ENCODE measurements at places on chromosomes 7 and 10. TPM values are rescaled to one million over a fixed set of nuclear protein-coding genes. Genes with fewer than 3 reads are reported as not detected.
A peak's percentile ranks its signal among the peaks of the same experiment; 100 is the strongest.

DNA sequence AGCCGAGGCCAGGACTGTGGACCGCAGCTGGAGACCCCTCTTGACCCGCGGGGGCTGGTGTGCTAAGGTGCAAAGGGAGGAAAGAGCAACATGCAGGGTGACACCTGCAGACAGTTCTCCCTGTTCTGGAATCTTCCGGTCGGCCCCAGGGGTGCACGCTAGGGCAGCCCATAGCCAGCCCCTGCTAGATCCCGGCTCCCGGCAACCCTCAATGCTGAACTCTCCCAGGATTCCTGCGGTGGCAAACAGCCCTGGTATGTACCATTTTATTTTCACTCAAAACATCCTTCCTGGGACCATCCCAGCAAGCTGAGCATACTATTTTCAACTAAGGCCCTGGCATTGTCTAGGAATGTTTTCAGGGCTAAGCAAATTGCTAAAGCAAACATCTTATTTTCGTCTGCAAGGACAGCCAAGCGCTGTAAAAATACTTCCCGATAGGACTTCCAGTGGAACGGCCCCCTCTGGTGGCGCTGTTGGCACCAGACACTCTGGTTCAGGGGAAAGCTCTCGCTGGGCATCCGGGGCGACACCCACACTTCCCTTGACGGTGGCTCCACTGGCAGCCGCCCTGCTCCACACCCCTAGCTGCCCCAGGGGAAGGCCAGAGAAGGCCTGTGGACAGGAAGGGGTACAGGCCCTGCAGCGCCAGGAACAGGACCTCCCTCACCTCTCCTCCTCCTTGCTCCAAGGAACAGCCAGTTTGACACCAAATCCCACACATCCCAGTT is 99.4 kb downstream of the CTBP2 start:
- H3K27ac ChIP-seq, result peak overlapping the region; percentile 99
- H3K4me1 ChIP-seq, result peaks cover 76% of the 10 kb centered on the region
- H3K4me3 ChIP-seq, result peak overlapping the region; percentile 60
- no peaks in the 10 kb centered on the region for H3K36me3 ChIP-seq

GRCh38 chr10:61994405-61995219 is 93.1 kb downstream of the ARID5B start:
- no peaks in the 10 kb centered on the region for H3K27me3 ChIP-seq
- H3K4me3 ChIP-seq, result peak overlapping the region; percentile 62

- no peak overlapping the region for H3K27ac ChIP-seq
- no peak for DNase-seq
- no peaks in the 10 kb centered on the region for H3K27me3 ChIP-seq
- H3K4me1 ChIP-seq, result no peaks in the 10 kb centered on the region
- H3K4me3 ChIP-seq, result no peak overlapping the region
- no peaks in the 10 kb centered on the region for H3K36me3 ChIP-seq
Measured at GRCh38 chr10:80437227-80437626, 16.9 kb upstream of the TSPAN14 start.

TEX47 gene
- not detected for total RNA-seq

GNAT3 gene
- total RNA-seq, result not detected

DNA sequence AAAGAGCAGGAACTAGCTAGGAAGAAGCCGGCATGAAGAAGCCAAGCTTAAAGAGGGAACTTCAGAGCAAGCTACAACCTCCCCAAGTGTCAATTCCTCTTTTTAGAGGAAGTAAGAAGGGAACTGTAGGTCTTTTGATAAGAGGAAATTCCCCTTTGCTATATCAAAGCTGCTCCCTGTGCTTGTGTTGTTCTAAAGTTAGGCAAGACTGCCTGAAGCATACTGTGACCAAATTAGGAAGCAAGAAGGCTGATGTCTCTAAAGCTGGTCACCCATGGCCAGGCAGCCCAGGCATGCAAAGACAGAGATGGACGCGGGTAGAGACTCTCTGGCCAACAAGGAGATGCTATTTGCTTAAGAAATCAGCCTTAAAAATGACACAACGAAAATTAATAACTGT is 87.9 kb downstream of the RNF216 start:
- H3K27ac ChIP-seq, result peak overlapping the region; percentile 96
- H3K27me3 ChIP-seq, result no peaks in the 10 kb centered on the region

DNA sequence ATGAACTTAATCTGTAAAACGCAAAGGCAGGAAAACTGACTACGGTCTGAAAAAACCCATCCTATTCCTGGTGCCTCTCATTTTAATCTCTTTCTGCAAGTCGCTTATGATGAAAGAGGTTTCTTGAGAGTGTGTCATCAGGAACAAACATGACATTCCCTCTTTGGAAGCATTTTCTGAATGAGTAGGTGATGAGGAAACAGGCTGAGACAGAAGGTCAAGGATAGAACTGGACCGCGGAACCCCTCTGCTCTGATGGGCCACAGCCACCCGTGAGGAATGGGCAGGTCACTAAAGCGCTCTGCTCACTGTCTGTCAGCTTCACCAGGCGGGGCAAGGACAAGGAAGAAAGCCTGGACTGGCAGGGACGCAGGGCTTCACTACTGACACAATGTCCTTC is 28.6 kb downstream of the BEND7 start:
- H3K4me3 ChIP-seq, result no peak overlapping the region
- no peak overlapping the region for H3K27ac ChIP-seq
- DNase-seq, result no peak
- no peaks in the 10 kb centered on the region for H3K36me3 ChIP-seq

CPA5 gene
- total RNA-seq, result not detected

GRCh38 chr7:105589356-105590077 is 8.2 kb upstream of the EFCAB10 start:
- H3K36me3 ChIP-seq, result no peaks in the 10 kb centered on the region
- H3K27me3 ChIP-seq, result no peaks in the 10 kb centered on the region
- DNase-seq, result no peak
- H3K4me3 ChIP-seq, result no peak overlapping the region
- no peak overlapping the region for H3K27ac ChIP-seq
- no peaks in the 10 kb centered on the region for H3K4me1 ChIP-seq

- no peak overlapping the region for H3K27ac ChIP-seq
- no peak for DNase-seq
- H3K27me3 ChIP-seq, result no peaks in the 10 kb centered on the region
- no peaks in the 10 kb centered on the region for H3K36me3 ChIP-seq
- no peaks in the 10 kb centered on the region for H3K4me1 ChIP-seq
Measured at GRCh38 chr7:69373171-69374043, 224.9 kb upstream of the AUTS2 start.

ERVW-1 gene
- total RNA-seq, result not detected

GPR26 gene
- not detected for total RNA-seq

FAM241B gene
- total RNA-seq, result 2.4 TPM

DNA sequence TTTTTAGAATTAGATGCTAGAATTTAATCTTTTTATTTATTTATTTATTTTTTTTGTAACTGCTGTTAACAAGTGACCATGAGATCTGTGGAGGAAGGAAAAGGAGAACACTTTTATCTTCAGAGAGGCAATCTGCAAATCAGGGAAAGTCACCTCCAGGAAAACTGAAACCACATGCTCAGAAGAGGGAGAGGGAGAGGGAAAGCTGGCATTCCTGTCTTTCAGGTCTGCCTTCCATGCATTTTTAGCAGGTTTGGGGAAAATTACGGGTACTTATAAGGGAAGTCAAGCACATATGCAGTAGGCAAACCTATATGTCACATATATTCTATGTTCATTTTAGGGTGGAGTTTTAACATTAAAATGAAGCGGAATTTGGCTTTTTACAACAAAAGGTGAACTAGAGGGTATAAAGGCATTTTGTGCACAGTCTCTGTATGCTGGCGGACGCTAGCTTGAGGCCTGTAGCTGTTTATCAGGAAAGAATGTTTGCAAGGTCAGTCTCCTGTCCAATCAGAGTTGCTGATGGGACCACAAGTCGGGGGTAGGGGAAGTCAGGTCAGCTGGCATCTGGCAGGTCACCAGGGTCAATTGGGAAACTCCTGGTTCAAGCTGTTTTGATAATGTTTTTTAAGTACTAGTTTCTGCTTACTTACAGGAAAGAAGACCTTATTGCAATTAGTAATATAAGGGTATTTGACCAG is 333.5 kb downstream of the GPR158 start:
- no peaks in the 10 kb centered on the region for H3K27me3 ChIP-seq
- H3K27ac ChIP-seq, result no peak overlapping the region
- no peak for DNase-seq
- H3K36me3 ChIP-seq, result no peaks in the 10 kb centered on the region

DNA sequence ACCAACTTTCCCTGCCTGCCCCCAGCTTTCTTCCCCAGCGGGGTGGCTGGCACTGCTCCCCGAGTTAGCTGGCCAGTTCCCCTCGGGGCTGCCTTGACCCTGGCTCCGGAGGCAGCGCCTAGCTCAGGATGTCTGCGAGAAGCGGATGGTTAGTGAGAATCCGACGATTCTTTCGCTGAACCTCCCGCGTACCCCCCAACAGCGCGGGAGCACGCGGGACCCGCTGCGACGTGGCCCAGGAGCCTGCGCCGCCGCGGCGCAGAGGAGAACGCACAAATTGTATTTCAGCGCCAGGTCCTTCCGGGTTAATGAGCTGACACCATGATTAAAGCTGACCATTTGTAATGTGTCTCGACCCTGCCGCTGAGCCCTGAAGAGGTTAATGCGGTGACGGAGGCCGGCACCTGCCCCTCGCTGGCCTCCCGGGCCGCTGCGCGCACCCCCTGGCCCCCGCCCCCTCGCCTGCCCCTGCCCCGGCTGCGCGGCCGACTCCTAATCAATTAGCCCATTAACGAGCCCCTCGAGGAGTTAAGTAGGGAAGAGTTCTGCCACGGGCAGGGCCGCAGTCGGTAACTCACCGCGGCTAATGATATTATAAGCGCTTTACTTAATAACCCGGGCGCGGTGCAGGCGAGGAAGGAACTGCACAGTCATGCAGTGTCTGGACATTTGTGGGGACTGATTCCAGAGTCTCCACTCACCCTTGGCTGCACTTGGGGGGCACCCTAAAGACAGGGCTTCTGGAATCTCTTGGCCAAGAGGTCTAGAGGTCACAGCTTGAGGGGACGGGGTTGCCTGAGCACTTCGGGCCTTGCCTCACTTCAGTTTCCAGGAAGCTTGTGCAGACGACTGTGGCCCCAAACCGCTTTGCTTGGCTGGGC is 1.7 kb upstream of the HMX2 start:
- peak overlapping the region; percentile 25 for H3K4me3 ChIP-seq
- no peak for DNase-seq
- H3K27ac ChIP-seq, result no peak overlapping the region
- peaks cover 9% of the 10 kb centered on the region for H3K4me1 ChIP-seq
- H3K27me3 ChIP-seq, result peaks cover 85% of the 10 kb centered on the region

GRCh38 chr10:101834341-101834740 is 9.3 kb downstream of the KCNIP2 start:
- H3K4me1 ChIP-seq, result peaks cover 6% of the 10 kb centered on the region
- no peaks in the 10 kb centered on the region for H3K27me3 ChIP-seq
- no peak overlapping the region for H3K27ac ChIP-seq
- no peak overlapping the region for H3K4me3 ChIP-seq

GRCh38 chr7:3272691-3273141 is 28.3 kb upstream of the SDK1 start:
- no peak overlapping the region for H3K4me3 ChIP-seq
- H3K4me1 ChIP-seq, result no peaks in the 10 kb centered on the region
- H3K36me3 ChIP-seq, result no peaks in the 10 kb centered on the region
- no peaks in the 10 kb centered on the region for H3K27me3 ChIP-seq
- no peak overlapping the region for H3K27ac ChIP-seq

DNA sequence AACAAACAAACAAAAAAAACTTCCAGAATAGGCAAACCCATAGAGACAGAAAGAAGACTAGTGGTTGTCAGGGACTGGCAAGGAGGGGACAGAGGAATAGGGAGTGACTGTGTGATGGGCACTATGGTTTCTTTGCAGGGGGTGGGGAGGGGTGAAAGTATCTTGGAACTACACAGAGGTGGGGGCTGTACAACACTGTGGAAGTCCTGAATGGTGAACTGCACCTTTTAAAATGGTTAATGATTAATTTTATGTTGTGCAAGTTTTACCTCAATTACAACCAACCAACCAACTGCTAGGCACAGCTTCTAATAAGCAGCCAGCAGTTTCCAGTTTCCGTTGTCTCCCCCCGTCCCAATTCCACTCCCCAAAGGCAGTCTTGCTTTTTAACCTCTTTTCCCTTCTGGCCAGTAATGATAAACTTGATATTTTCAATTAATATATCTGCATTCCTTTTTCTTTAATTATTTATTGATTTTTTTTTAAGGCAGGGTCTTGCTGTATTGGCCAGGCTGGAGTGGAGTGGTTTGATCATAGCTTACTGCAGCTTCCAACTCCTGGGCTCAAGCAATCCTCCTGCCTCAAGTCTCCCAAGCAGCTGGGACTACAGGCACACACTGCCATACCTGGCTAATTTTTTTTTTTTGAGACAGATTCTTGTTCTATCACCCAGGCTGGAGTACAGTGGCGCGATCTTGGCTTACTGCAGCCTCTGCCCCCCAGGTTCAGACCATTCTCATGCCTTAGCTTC is 46.8 kb downstream of the HIP1 start:
- no peaks in the 10 kb centered on the region for H3K27me3 ChIP-seq
- peaks cover 34% of the 10 kb centered on the region for H3K4me1 ChIP-seq
- DNase-seq, result no peak
- no peaks in the 10 kb centered on the region for H3K36me3 ChIP-seq

ZNF467 gene
- 4.6 TPM for total RNA-seq

DNA sequence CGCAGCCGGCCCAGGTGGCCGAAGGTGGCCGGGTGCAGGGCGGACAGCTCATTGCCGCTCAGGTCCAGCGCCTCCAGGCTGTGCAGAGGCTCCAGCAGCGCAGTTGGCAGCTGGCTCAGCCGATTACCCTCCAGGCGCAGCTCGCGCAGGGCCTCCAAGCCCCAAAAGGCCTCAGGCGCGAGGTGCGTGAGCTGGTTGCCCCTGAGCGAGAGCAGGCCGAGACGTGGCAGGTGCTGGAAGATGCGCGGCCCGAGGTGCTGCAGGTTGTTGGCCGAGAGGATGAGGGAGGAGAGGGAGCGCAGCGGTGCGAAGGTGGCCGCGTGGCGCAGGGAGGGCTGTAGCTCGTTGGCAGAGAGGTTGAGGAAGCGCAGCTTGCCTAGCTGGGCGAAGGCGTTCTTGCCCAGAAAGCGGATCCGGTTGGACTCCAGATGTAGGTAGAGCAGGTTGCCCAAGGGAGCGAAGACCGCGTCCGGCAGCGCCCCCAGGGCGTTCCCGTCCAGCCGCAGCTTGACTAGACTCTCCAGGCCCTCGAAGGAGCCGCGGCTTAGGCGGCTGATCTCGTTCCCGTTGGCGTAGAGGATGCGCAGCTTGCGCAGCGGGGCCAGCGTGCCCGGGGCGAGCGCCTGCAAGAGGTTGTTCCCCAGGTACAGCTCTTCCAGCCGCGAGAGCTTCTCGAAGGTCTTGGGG is 923 bp downstream of the TRIL start:
- peaks cover 15% of the 10 kb centered on the region for H3K27me3 ChIP-seq
- DNase-seq, result no peak
- H3K27ac ChIP-seq, result no peak overlapping the region
- H3K36me3 ChIP-seq, result no peaks in the 10 kb centered on the region
- H3K4me1 ChIP-seq, result peaks cover 35% of the 10 kb centered on the region

TMEM176A gene
- total RNA-seq, result 23.4 TPM

DNA sequence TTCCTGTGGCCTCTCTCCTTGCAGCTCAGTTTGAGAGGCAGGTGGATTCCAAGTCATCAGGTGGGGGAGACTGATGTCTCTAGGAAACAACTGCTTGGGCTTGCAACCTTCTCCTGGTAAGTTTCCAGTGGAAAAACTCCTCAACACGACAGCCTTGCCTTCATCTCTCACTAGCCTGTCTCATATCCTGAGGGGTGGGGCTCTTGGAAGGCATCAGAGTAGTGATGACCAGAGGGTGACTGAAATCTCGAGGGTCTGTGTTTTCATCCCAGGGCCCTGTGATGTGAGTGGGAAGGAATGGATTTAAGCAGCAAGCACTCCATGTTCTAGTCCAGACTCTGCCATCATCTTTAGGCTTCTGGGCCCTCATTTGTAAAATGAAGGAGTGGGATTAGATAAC is 107.0 kb downstream of the NRP1 start:
- no peak overlapping the region for H3K27ac ChIP-seq
- H3K27me3 ChIP-seq, result no peaks in the 10 kb centered on the region
- peaks cover 20% of the 10 kb centered on the region for H3K4me1 ChIP-seq
- no peak overlapping the region for H3K4me3 ChIP-seq

DIP2C gene
- 44.0 TPM for total RNA-seq

Data from thoracic aorta (tissue), 2 donors.